ENCODE measurements at places on chromosomes 11 and 22.

DNA sequence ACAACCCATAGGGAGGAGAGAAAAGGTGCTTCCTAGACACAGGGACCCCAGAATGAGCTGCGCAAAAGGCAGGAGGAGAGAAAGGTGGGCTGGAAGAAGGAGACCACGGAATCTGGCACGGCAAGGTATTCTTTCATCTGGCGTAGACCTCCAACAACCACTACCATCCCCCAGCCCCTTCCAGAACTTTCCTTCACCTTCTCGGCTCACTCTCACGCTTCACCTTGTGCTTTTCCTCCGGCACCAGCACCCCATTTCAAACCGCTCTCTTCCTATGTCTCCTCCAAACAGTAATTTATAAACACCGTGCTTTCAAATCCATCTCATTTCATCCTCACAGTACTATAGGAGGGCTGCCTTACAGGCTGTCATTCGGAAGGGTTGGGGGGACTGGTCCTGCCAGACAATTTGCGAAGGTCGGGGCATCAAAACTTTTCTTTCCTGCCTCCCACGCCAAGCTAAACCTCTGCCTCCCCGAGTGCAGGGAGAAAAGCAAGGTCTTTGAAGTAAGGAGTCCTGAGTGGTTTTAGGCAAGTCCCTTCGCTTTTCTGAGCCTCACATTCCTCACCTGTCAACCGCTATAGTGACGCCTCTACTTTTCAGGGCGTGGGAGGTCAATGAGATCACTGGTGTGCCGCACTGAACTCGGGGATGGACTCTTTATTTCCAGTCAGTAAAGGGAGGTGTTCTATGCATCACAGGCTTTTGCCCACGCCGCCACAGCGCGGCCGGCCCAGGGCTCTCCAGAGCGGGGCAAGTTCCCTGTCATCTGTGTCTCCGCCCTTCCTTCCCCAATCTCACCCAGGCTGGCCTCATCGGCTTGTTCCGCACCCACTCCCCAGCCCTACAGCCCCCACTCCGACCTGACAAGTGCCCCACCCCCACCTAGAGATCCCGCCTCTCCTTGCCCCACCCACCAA, 800 bp downstream of the KCTD21 start:
- DNase-seq, result peak; percentile 88

DNA sequence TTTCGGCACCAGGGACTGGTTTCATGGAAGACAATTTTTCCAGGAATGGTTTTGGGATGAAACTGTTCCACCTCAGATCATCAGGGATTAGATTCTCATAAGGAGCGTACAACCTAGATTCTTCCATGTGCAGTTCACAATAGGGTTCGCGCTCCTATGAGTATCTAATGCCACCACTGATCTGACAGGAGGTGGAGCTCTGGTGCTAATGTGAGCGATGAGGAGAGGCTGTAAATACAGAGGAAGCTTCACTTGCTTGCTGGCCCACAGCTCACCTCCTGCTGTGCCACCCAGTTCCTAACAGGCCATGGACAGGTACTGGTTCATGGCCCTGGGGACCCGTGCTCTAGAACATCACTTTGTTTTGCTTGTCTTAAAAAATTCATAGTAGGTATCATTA, 41.8 kb upstream of the AMPD3 start:
- peak; percentile 34 for DNase-seq

GRCh38 chr11:91178366-91178765, 955.5 kb upstream of the CHORDC1 start:
- no peak for DNase-seq

- DNase-seq, result no peak
These were observed 29.4 kb upstream of the OAF start for GRCh38 chr11:120181376-120181975.

GRCh38 chr11:97794876-97795275, 1225.9 kb upstream of the CNTN5 start:
- DNase-seq, result no peak

Measured in stimulated activated CD4-positive, alpha-beta T cell treated with anti-CD3 and anti-CD28 coated beads, Interleukin-1b, Interleukin-23, amount 100 ng/mL, for 48 hours (primary cell).